ENCODE measurements at places on chromosomes 3 and 15. TPM values are rescaled to one million over a fixed set of nuclear protein-coding genes. Genes with fewer than 3 reads are reported as not detected.

Gene KY
- total RNA-seq = 0.33 TPM

GRCh38 chr3:66348704-66349103, 127.9 kb downstream of the SLC25A26 start:
- no peaks in the 10 kb centered on the region for H3K4me1 ChIP-seq
- H3K4me3 ChIP-seq = no peak overlapping the region
- no peak for DNase-seq

Gene CKMT1B
- total RNA-seq = not detected

- no peak for DNase-seq
- H3K4me1 ChIP-seq = peaks cover 27% of the 10 kb centered on the region
- H3K27ac ChIP-seq = peak overlapping the region; percentile 97
- H3K4me3 ChIP-seq = peak overlapping the region; percentile 53
- no peaks in the 10 kb centered on the region for H3K36me3 ChIP-seq
- H3K27me3 ChIP-seq = no peaks in the 10 kb centered on the region
Measured at GRCh38 chr3:129592381-129593131, 13.9 kb downstream of the PLXND1 start.

Gene GPR62
- not detected for total RNA-seq

- no peak overlapping the region for H3K4me3 ChIP-seq
- no peaks in the 10 kb centered on the region for H3K36me3 ChIP-seq
- peak; percentile 48 for DNase-seq
- H3K27me3 ChIP-seq = no peaks in the 10 kb centered on the region
- H3K27ac ChIP-seq = no peak overlapping the region
- no peaks in the 10 kb centered on the region for H3K4me1 ChIP-seq
Measured at GRCh38 chr3:195240171-195240701, 30.7 kb downstream of the XXYLT1 start.

DNA sequence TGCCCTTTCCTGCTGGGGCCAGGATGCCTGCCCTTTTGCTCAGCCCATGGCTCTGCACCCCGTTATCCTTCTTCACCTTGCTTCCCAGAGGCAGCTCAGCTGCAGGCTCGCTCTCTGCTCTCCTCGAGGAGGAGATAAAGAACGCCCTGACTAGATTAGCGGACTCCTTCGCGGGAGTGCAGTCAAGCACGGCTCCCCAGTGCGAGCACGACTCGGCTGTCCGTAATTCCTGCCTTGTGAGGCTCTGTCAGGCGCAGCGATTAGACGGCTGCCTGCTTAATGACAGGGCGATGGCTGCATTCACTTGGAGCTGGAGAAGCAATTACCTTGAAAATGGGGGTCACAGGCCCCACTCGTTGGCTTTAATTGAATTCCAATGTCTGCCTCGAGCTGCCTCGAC, 25.9 kb downstream of the TLE3 start:
- peaks cover 5% of the 10 kb centered on the region for H3K36me3 ChIP-seq
- no peaks in the 10 kb centered on the region for H3K27me3 ChIP-seq

DNA sequence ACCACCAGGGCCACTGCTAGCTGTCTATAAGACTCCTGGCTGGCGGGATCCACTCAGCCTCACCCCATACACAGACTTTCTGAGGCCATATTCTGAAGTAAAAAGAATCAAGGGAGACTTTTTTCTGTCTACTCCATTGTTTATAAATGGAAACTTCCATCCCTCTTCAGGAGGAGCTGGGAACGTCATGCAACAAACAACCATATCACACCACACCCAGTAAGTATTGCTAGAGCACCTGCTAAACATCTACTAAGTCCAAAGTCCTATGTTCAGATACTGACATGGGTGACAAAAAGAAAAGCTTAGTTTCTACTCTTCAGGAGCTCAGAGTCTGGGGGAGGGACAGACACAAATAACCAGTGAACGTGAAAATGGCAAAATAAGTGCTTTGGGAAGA, 324.8 kb upstream of the ONECUT1 start:
- no peak for DNase-seq
- H3K27ac ChIP-seq = no peak overlapping the region
- H3K27me3 ChIP-seq = no peaks in the 10 kb centered on the region
- H3K4me1 ChIP-seq = no peaks in the 10 kb centered on the region

DNA sequence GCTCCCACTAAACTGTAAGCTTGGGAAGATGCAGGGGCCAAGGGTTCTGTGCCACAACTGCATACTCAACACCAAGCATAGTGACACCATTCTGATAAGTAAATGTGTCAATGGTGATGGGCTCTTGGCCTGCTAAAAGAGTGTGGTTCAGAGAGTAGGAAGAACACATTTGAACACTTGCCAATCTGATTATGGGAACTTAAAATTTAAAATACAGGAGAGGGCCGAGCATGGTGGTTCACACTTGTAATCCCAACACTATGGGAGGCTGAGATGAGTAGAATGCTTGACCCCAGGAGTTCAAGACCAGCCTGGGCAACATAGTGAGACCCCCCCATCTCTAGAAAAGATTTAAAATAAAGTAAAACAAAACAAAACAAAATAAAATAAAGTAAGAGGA, 34.1 kb downstream of the PTPN9 start:
- H3K27me3 ChIP-seq = no peaks in the 10 kb centered on the region
- no peak overlapping the region for H3K27ac ChIP-seq
- no peaks in the 10 kb centered on the region for H3K4me1 ChIP-seq
- no peak overlapping the region for H3K4me3 ChIP-seq
- no peak for DNase-seq
- H3K36me3 ChIP-seq = no peaks in the 10 kb centered on the region

- no peak overlapping the region for H3K27ac ChIP-seq
- no peaks in the 10 kb centered on the region for H3K4me1 ChIP-seq
- no peak for DNase-seq
- H3K27me3 ChIP-seq = no peaks in the 10 kb centered on the region
- H3K4me3 ChIP-seq = no peak overlapping the region
- no peaks in the 10 kb centered on the region for H3K36me3 ChIP-seq
Measured at GRCh38 chr3:122331886-122332285, 6.8 kb downstream of the CSTA start.

Gene PLXNB1
- 148 TPM for total RNA-seq

- no peak for DNase-seq
- H3K27ac ChIP-seq = no peak overlapping the region
- H3K27me3 ChIP-seq = no peaks in the 10 kb centered on the region
- H3K4me1 ChIP-seq = no peaks in the 10 kb centered on the region
Measured at GRCh38 chr3:38084334-38085310, 45.6 kb downstream of the DLEC1 start.

DNA sequence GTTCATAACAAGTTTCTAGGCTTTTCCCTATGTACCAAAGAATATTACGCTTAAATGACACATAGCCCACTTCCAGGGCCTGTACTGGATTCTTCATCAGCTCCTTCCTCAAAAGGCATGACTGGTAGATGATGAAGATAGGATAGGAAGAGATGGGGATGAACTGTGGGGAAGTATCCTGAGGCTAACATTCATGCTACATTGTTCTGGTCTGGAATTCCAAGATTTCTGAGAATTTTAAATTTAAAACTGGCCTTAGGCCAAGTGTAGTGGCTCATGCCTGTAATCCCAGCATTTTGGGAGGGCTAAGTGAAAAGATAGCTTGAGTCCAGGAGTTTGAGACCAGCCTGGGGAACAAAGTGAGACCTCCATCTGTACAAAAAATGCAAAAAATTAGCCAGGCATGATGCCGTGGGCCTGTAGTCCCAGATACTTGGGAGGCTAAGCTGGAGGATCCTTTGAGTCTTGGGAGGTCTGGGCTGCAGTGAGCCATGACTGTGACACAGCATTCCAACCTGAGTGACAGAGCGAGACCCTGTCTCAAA, 160.1 kb upstream of the PLAAT1 start:
- no peak for DNase-seq
- H3K27ac ChIP-seq = no peak overlapping the region
- no peaks in the 10 kb centered on the region for H3K4me1 ChIP-seq
- no peaks in the 10 kb centered on the region for H3K27me3 ChIP-seq
- H3K4me3 ChIP-seq = no peak overlapping the region
- no peaks in the 10 kb centered on the region for H3K36me3 ChIP-seq

Gene GOLGA6L9
- 4.6 TPM for total RNA-seq

DNA sequence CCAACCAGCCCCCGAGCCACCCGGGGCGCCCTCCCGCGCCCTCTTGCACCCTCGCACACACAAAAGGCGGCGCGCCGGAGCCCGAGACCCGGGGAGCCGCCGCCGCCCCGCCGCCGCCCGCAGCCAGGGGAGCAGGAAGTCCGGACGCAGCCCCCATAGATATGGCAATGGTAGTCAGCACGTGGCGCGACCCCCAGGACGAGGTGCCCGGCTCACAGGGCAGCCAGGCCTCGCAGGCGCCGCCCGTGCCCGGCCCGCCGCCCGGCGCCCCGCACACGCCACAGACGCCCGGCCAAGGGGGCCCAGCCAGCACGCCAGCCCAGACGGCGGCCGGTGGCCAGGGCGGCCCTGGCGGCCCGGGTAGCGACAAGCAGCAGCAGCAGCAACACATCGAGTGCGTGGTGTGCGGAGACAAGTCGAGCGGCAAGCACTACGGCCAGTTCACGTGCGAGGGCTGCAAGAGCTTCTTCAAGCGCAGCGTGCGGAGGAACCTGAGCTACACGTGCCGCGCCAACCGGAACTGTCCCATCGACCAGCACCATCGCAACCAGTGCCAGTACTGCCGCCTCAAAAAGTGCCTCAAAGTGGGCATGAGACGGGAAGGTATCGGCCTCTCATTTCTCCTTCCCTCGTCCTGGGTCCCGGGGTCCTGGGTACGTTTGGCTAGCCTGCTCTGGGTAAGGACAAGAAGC, 1.6 kb downstream of the NR2F2 start:
- peak overlapping the region; percentile 80 for H3K4me3 ChIP-seq
- H3K4me1 ChIP-seq = no peaks in the 10 kb centered on the region
- H3K27ac ChIP-seq = peak overlapping the region; percentile 99
- H3K36me3 ChIP-seq = no peaks in the 10 kb centered on the region

GRCh38 chr3:138474163-138474562, 39.7 kb downstream of the ESYT3 start:
- no peak for DNase-seq
- no peak overlapping the region for H3K4me3 ChIP-seq
- H3K27ac ChIP-seq = no peak overlapping the region
- no peaks in the 10 kb centered on the region for H3K4me1 ChIP-seq
- H3K27me3 ChIP-seq = no peaks in the 10 kb centered on the region
- H3K36me3 ChIP-seq = no peaks in the 10 kb centered on the region

DNA sequence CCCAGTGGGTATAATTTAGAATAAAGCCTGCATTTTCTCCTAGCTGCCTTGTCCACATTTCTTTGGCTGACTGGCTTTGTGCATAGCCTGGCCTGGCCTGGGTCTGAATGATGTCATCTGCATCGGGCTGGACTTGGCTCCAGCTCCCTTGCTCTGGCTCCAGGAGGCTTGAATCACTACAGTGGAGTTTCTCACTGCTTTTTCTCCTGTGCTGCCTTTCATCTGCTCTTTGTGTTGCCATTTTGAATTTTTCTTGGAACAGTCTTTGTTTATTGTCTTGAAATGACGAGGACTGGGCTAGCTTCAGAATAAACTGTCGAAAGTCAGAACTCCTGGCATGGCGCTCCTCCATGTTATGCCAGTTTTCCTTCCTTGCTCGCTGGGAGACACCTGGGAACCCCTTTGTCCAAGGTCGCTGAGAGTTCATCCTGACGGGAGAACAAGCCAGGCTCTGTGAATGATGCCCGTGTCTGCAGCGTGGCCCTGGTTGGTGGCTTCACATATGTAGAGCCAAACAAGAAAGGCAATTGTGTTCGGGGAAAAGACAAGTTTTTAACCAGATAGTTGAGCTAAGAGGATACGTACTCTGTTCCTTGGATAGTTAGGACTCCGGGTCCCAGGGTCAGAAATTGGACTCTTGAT, 258.9 kb downstream of the PDZRN3 start:
- H3K4me3 ChIP-seq = no peak overlapping the region
- H3K4me1 ChIP-seq = no peaks in the 10 kb centered on the region
- no peak for DNase-seq
- peak overlapping the region; percentile 65 for H3K27ac ChIP-seq

DNA sequence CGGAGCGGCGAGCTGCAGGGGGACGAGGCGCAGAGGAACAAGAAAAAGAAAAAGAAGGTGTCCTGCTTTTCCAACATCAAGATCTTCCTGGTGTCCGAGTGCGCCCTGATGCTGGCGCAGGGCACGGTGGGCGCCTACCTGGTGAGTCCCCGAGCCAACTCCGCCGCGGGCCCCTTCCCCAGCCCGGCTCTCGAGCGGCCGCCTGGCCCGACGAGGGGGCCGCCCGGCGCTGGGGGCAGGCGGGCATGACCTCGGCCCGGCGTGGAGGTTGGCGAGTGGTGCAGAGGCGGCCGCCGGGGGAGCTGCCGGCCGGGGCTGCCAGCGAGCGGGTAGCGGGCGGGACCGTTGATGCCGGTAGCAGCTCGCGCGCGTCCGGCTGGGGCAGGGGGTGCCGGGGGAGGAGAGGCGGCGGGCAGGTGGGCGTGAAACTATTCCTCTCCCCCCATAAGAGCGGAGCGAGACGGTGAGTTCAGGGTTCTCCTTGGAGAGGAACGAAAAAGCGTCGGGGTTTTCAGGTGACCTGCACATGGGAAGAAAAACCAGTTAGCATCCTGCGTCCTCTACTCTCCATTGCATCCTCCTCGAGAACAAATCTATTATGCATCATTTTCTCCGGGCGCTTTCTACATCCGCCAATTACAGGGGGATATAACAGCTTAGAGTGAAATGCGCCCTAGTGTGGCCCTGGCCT, 585 bp downstream of the SLCO3A1 start:
- peak overlapping the region; percentile 93 for H3K27ac ChIP-seq
- peak overlapping the region; percentile 71 for H3K4me3 ChIP-seq
- H3K27me3 ChIP-seq = no peaks in the 10 kb centered on the region
- H3K36me3 ChIP-seq = no peaks in the 10 kb centered on the region
- DNase-seq = peak; percentile 41

DNA sequence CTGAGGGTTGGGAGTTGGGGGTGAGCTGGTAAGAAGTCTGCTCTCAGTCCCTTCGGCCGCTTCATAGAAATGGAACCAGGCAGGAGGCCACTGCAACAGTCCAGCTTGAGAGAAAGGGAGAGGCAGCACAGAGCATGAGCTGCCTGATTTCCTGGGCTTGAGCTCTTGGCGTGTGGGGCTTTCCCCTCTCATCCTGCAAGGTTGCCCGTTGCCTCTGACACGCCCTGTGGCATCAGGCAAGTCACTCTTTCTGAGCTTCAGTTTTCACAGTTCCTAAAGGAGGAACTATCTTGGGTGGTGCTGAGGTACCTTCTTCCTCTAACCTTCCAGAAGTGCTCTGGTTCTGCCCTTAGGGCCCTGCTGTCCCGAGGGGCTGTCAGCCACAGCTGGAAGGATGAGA, 4.9 kb downstream of the MESP2 start:
- no peaks in the 10 kb centered on the region for H3K27me3 ChIP-seq
- H3K4me3 ChIP-seq = no peak overlapping the region
- no peak for DNase-seq
- peak overlapping the region; percentile 74 for H3K27ac ChIP-seq
- H3K36me3 ChIP-seq = no peaks in the 10 kb centered on the region

GRCh38 chr3:49723296-49723627, 489 bp downstream of the GMPPB start:
- peak overlapping the region; percentile 100 for H3K4me3 ChIP-seq
- H3K4me1 ChIP-seq = peaks cover 10% of the 10 kb centered on the region
- H3K36me3 ChIP-seq = no peaks in the 10 kb centered on the region
- peak overlapping the region; percentile 99 for H3K27ac ChIP-seq
